Stimulated activated CD4-positive, alpha-beta T cell treated with anti-CD3 and anti-CD28 coated beads, Interleukin-1b, Interleukin-23, amount 100 ng/mL, for 24 hours (primary cell): ENCODE measurements at places on chromosomes 7 and 10.

DNA sequence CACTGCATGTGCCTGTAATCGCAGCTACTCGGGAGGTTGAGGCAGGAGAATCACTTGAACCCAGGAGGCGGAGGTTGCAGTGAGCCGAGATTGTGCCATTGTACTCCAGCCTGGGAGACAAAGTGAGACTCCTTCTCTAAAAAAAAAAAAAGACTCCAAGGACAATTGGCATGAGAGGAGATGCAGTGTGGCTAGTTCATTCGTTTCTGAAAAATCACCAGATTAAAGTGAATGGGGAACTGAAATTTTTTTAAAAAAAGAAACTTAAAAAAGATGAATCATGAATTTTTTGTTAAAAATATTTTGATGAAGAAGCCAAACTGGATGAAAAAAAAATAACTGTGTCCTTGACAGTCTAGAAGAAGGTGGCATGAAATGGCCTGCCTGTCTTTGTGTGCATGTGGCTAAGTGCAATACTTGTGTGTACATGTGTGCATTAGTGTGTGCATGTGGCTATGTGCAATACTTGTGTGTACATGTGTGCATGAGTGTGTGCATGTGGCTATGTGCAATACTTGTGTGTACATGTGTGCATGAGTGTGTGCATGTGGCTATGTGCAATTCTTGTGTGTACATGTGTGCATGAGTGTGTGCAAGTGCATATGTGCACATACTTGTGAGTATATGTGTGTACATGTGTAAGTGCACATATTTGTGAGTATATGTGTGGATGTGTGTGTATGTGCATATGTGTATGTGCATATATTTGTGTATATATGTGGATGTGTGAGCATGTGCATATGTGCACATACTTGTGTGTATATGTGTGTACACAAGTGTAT lies 391.7 kb upstream of the KLF6 start:
- DNase-seq: no peak

DNA sequence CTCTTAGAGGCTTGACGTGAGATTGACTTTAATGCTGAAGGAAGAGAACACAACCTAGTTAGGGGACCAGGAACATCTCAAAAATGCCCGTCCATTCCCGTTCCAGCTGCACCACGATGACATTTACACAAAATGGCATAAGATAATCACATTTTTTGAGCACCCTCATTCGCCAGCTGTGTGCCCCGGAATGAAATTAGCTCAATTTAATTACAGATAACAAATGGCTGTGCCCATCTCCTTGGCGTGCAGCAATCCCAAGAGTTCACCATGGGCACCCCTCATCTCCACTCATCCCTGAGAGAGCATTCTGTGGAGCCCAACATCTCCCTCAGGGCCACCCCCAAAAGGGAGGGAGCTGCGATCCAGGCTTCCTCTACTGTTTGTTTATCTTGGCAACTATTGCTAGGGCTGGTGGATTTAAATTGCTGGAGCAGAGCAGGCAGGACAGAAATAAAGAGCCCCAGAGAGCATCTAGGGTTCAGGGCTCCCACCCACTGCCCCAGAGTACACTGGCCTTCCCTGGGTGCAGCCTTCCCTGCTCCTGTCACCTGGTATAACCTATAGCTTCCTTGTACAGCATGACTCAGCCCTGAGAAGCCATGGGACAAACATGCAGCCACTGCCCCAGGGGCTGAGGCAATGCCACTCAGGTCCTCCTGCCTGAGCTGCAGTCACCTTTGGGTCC lies 263.5 kb downstream of the ZEB1 start:
- DNase-seq: no peak

DNA sequence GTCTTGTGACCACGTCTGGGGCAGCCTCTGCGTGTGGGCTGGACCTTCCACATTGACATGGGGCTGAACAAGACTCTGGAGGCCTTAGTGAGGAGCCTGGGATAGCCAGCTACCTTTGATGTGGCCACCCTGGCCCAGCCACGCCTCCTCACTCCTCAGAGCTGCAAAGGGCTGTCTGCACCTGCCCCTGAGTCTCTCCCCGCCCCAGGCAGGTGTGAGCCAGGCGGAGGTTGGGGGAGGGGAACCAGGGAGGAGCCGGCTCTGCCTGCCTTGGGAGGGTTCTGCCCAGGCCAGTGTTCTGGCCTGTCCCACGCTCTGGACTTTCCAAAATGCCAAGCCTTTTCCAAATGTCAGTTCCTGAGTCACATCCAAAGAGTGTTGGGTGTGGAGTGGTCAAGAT lies 72.2 kb downstream of the GTF2IRD1 start:
- no peak for DNase-seq

- no peak for DNase-seq
These were observed 2.8 kb upstream of the GPRIN2 start for GRCh38 chr10:46559231-46559671.

GRCh38 chr7:128407751-128408708 lies 1.8 kb downstream of the IMPDH1 start:
- DNase-seq: no peak
